ENCODE measurements at places on chromosomes 7 and 10.

DNA sequence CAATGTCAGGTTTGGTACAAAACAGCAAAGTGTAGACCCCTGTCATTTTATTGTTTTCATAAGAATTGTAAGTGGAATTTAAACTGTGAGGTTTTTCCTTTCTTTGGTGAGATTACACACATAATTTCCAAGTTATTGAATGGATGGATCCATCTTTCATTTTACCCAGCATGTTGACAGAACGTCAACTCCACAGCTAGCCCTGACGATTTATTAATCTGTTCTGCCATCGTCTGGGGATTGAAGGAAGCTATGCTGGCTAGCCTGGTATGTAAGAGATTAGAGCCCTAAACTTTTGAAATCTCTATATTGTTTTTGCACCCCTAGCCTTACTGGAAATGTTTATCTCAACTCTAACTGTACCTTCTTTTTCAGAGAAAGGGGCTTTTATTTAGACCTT, 8.6 kb downstream of the WNT16 start:
- DNase-seq: no peak

DNA sequence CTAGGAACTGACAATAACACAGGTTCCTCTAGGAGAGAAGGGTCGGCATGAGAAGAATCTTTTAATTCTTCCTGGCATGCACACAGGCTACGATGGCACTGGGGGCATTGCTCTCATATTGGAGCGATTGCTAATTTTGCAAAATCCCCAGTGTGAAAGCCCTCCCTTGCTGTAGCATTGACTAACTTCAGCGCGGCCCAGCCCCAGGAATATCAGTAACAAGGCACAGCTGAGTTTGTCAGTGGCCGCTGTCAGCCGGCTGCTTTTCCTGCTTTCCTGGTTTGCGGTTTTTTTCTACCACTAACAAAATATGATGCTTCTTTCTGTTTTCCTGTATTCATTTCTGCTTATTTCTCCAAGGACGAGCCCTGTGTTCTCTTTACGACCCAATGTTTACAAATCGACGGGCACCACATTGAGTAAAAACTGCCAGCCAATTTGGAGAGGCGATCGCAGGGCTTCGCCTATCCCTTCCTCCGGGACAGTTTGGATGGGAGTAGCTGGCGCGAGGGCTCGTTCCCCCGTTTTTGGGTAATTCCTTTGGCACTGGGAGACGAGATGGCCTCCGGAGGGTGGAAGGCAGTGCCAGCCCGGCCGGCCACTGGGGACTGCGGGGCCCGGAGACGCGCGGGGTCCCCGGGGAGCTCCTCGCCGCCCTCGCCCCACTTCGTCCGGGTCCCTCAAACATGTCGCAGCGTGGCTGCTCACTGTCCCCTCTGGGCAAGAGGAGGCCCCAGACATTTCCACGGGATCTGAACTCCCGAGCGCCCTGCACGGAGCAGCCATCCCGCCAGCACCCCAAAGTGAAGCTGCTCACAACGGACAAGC, 967 bp downstream of the ADARB2 start:
- DNase-seq: no peak

DNA sequence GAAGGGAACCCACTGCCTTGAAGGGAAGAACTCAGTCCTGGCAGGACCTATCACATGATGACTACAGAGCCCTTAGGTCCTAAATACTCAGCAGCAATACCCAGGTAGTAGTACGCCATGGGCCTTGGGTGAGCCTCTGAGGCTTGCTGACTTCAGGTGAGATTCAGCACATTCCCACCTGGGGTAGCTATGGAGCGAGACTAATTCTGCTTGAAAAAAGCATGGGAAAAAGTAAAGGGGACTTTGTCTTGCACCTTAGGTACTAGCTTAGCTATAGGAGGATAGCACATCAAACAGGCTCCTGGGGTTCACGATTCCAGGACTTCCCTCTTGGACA, 98.2 kb upstream of the MEOX2 start:
- DNase-seq: no peak

- no peak for DNase-seq
Observed at GRCh38 chr10:93473161-93473560, 9.0 kb downstream of the MYOF start.

GRCh38 chr10:62005281-62005680, 103.8 kb downstream of the ARID5B start:
- no peak for DNase-seq

DNA sequence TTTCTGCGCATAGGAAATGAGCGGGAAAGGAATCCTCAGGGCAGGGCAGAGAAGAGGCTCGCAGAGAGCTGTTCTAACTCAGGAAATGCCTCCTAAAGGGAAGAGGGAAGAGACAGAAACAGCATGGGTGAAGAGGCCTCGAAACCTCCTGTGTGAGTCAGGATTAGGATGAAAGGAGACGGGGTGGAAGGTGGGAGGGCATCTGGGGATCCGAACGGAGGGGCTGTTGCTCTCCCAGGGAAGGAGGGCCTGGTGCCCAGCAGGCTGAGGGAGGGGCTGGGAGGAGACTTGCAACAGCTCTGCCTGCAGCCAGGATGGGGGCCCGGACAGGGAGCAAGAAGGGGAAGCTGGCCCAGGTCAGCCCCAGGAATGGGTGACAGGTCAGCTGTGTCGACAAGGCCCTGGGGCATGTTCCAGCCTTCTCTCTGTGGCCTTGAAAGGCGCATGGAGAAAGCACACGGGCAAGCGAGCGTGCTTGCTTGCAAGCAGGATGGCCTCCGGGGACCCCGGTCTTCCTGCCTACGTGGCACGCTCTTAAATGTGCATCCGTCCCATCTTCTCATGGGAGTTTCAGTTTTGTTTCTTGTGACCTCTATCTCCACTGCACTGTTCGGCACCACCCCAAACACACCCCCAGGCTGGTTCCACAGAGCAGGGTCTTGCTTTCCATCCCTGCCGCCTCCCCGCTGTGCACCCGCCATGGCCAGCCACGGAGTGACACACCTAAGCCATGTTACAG, 63.5 kb downstream of the HIPK2 start:
- no peak for DNase-seq

GRCh38 chr7:34453150-34453549, 204.9 kb upstream of the NPSR1 start:
- DNase-seq: no peak

GRCh38 chr10:101130984-101131961, at the start of gene TLX1:
Gene TLX1 (plus strand): TSS chr10:101131300. CDS start chr10:101131542, 242 bp downstream.
- no peak for DNase-seq

DNA sequence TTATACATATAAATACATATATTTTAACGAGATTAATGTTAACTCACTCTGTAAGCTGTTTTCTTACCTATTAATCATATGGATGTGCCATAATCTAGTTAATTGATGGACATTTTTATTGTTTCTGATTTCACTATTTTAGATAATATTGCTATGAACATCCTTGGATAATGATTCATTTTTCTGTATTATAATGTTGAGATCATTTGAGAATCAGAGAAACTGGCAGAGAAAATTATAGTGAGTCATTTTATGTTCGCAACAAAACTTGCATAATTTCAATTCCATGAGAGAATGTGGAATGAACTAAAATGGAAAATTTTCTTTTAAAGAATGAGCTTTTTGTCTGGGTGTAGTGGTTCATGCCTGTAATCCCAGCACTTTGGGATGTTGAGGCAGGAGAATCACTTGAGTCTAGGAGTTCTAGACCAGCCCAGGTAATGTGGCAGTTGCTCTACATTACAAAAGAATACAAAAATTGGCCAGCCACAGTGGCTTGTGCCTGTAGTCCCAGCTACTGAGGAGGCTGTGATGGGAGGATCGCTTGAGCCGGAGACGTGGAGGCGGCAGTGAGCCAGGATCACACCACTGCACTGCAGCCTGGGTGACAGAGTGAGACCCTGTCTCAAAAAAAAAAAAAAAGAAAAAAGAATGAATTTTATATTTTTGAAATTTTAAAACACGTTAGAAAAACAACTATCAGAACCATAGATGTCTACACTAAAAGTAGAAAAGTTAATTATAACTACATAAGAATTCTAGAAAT, 40.5 kb downstream of the PAPSS2 start:
- DNase-seq: no peak

- no peak for DNase-seq
Observed at GRCh38 chr10:49183596-49184542, 4.3 kb downstream of the TMEM273 start.

GRCh38 chr10:50929670-50930069, 44.2 kb upstream of the A1CF start:
- no peak for DNase-seq

GRCh38 chr10:76411729-76412435, 980.5 kb downstream of the LRMDA start:
- no peak for DNase-seq

Data from activated CD8-positive, alpha-beta memory T cell treated with anti-CD3 and anti-CD28 coated beads for 1 hour (primary cell).